ENCODE measurements at places on chromosomes 12 and 14.

GRCh38 chr12:75611041-75611440 lies 99.6 kb upstream of the KRR1 start:
- no peak for DNase-seq

- no peak for DNase-seq
These were observed 52.2 kb upstream of the DIO3 start for GRCh38 chr14:101508948-101509729.

DNA sequence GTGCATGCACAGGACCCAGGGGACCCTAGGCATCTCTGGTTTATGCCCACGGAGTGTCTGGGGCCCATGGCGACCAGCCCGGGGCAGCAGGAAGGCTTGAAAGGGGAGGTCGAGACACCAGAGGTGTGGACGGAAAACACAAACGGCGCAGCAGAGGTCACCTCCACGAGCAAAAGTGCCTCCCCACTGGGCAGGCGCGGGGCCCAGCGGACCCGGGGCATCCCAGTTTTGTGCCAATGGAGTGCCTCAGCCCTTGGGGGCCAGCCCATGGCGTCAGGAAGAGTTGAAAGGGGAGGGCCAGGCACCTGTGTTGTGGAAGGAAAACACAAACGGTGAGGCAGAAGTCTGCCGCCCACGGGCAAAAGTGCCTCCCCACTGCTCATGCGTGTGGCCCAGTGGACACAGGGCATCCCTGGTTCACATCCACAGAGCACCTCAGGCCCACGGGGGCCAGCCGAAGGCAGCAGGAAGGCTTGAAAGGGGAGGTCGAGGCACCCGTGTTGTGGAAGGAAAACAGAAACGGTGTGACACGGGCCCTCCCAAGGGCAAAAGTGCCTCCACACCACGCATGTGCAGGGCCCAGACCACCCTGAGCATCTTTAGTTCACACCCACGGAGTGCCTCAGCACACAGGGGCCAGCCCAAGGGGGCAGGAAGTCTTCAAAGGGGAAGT lies 378.8 kb downstream of the ALG10 start:
- DNase-seq: peak; percentile 4

DNA sequence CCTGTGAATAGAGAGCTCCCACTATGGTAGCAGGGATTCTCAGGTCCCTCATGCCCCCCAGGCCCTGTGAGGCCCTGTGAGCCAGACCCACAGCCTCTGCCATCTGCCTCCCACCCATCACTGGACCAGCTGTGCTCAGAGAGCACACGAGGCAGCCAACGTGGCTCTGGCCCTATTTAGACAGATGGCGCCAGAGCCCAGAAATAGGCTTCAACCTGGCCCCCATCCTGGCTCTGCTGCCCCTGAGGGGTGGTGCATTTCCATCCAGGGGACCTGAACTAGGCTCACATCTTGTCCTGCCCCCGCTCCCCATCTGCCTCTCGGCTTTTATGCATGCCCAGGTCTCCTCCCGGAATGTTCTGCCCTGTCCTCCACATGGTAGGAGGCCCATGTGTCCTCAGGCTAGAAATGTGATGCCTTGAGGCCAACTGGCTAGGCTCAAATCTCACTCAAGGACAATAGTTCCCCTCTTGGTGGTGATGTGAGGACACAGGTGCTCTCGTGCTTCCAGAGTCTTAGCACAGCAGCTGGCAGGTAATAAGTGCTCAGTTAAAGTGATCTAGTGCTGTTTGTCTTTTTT lies 18.9 kb downstream of the TMEM63C start:
- no peak for DNase-seq

- no peak for DNase-seq
These were observed 30.7 kb downstream of the DGLUCY start for GRCh38 chr14:91144425-91145145.

DNA sequence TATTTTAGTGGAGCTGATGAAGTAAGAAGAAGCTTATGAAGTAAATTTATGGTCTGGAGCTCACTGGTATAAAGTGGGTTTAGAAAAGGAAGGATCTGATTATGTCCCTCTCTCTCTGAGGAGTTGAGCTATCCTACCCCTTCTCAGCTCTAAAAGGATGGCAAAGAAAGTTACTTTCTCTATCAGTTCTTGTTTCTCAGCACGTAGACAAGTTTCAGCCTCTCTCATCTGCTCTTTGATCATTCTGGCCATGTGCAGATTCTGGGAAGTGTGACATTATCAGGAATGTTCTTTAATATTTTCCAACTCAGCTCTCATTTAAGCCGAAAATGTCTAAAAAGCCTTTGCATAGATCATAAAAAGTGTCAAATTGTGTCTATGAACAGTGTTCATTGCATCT lies 5.8 kb upstream of the EGLN3 start:
- no peak for DNase-seq

DNA sequence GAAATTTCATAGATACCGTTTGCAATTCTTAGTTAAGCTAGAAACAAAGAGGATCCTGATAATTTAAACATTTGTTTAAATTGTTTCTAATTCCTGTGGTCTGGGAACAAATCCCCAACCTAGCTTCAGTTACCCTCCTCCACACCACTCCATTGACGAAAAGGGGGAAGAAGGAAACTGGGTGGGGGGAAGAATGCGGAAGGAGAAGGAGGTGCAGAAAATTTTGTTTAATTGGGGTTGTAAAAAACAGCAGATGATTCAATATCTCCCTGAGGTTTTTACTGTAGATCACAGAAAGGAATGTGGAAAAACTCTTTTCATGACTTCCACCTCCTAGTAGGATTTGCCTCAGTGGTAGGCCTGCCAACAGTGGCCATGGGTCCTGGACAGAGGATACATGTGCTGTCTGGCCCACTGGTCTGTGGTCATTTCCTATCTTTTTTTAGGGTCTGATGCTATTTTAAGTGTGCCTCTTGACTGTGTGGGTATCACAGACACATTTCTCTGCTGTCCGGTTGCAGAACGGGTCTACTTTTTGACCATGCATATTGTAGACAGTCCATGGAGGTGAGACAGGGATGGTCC lies 122.9 kb upstream of the PCED1B start:
- no peak for DNase-seq

GRCh38 chr14:70884595-70885342 lies 22.5 kb upstream of the PCNX1 start:
- no peak for DNase-seq

DNA sequence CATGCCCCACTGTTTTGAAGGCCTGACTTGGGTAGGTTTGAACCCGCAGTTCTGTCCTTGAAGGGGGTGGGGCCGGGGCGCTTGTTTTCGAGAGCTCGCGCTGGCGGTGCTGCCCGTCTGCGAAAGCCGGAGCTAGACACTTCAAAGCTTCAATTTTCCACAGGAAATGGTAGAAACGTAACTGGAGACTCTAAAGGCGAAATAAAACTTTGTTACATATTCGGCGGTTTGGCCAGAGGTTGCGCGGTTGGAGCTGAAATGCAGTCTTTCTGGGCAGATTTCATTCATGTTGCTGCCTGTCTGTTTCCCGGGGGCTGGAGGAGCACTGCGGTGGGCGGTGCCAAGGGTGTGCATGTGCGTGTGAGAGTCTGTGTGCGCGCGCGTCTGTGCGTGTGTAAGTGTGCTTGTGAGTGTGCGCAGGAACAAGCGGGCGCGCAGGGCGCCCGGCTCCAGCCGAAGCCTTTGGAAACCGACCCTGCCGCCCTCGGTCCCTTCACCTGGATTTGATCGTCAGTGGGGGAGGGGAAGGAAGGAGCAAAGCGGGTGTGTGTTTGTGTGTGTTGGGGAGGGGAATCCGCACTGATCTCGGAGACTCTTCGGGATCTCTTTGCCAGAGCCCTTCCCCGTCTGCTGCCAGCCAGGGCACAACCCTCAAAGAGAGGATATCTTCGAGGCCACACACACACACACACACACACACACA lies 227.7 kb upstream of the CRY1 start:
- peak; percentile 34 for DNase-seq

DNA sequence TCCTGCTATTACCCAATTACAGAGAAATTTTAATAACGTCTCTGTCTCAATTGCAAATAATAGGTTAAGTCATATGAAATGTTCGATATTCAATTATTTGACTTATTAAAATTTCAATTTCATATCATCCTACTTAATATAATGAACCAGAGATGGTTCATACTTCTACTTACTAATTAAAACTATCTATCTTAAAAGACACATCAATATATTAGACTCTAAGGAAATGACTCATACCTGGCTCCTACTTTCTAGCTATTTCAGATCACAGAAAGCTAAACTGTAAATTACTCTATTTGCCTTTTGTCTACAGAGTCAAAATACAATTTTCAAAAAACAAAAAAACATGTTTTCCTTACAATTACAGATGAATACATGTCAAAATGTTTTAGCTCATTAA lies 99.6 kb downstream of the CAPZA3 start:
- DNase-seq: no peak

- DNase-seq: no peak
These were observed 911 bp downstream of the CALCOCO1 start for GRCh38 chr12:53726341-53726740.

GRCh38 chr12:46888568-46888967 lies 62.8 kb upstream of the SLC38A4 start:
- DNase-seq: no peak

Measured in T-helper 1 cell (primary cell).